ENCODE measurements at places on chromosomes 16 and 17.

- DNase-seq, result no peak
Observed at GRCh38 chr17:63760771-63761539, 12.4 kb downstream of the CCDC47 start.

DNA sequence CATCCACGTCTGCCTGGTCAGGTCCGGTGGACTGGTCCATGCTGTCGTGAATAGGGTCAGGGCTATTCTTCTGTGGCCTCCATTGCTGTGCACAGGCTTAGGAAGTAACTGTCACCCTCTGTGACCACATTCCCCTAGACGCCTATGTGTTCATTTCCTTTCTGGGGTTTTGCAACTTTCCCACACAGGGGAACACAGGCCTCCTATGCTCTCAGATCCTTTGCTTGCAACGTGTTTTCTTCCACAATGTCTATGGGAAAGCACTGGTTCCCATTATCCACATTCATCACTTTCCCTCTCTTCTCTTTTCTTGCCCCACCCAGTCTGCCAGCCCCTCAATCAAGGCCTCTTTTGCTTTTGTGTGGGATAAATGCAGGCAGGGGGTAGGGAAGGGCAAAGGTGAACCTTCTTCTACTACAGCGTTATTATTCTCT, 43.2 kb upstream of the DNAJA2 start:
- DNase-seq, result peak; percentile 49

- DNase-seq, result no peak
Observed at GRCh38 chr17:34393401-34393800, 30.4 kb upstream of the CCL1 start.

GRCh38 chr17:9937901-9938300, 32.8 kb upstream of the RCVRN start:
- DNase-seq, result no peak

DNA sequence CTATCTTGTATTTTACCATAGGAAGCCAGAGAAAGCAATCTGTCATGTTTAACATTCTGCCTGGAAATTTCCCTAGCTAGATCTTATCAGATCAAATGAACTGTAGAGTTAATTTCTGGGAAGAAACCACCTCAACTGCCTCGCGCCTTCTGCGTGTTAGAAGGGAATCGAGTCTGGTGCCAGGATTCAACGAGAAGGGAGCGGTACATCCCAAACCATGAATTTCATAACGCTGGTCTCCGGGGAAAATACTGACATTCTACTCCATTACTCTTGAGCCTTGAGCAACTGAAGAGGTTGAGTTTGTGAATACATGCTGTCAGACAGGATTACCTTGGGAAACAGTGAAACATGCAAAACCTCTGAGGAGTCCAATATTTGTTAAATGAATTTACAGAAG, 35.2 kb downstream of the MPHOSPH6 start:
- no peak for DNase-seq

- DNase-seq, result no peak
Observed at GRCh38 chr16:57893559-57894389, 77.2 kb downstream of the CNGB1 start.

DNA sequence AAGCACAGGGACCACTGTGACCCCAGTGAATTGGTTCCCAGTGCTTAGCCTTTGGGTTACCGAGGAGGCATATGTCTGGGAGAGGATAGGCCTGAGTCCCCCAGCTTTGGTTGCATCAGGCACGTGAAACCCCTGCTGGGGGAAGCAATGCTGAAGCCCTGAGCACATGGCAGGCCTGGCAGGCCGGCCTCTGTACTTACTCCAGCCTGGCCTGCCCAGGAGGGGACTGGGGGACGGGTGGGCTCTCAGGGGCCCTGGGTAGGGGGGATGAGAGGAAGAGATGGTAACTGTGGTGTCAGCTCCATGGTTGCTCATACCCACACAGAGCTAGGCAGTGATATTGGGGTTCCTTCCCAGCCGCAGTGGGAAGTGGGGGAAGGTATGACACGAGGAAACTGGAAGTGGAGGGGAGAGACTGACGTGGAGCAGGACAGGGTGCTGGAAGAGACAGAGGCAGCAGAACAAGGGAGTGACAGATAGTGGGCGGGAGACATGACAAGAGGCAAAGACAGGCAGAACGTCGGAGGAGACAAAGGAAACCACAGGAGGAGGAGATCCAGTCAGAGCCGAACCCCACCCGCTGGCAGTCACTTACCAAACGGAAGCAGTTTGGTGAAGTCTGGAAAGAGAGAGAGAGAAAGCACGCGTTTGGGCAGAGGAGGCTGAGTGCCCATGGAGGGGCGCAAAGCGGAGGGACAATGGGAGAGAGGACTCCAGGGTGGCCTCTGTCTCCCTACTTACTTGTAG, 9.1 kb downstream of the TMEM208 start:
- no peak for DNase-seq

- no peak for DNase-seq
Observed at GRCh38 chr17:28407130-28407973, 1.3 kb upstream of the SLC46A1 start.

GRCh38 chr17:21021208-21021803, 21.5 kb downstream of the USP22 start:
- DNase-seq, result no peak

DNA sequence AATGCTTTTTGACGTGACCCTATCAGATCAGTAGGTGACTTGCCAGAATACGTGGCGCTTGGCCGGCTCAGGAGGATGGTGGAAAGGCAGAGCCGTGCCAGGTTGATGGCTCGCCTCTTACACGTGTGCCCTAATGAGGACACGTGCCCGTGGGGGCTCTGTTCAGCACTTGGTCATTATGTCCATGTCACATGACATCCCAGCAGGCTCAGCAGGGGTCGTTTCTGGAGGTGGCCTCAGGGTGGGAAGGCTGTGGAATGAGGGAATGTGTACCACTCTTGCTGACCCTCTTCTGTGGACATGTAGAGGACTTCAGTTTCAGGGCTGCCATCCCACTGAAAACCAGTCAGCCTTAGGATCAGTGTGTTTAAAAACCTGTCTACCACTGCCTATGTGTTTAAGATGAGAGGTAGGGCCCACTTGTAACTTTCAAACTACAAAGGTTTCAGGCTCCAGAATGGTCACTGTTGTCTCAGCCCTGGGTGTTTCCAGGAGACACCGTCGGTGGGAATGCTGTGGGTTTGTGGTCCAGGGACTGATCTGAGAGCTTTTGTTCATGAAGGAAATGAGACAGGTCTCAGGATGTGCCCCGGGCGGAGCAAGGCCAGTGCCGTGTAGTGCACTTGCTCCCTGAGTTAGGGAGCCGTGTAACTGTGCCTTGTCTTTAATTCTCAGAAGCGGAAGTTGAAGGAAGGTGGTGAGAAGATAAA, 12.1 kb downstream of the UBN1 start:
- DNase-seq, result no peak

DNA sequence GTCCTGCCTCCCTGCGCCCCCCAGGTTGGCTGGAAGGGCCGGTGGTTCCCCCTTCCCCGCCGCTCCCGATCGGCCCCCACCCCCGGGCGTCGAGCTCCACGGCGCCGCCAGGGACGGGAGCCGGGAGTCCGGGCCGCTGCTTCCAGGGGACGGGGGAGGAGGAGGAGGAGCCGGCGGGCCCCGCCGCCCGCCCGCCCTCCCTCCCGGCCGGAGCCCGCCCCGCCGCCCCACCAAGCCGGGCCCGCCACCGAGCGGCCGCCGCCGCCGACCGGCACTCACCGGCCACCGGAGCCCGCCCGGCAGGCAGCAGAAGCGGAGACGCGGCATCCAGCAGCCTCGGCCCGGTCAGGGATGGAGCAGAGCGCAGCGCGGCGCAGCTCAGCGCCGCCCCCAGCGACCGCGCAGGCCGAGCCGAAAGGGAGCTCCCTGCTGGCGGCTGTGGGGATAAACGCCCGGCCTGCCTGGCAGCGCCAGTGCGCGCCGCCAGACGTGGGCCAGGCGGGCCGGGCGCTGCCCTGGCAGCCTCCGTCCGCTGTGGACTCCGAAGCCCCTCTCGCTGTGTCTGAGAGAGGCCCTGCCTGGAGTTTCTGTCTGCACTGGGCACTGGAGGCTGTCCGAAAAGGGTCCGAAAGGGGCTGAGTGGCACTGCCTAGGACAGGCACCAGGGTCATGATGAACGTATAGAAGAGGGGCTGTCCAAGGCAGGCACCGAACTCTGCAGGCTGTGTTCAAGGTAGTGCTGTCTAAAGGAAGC, at the start of gene MYO18A:
Gene MYO18A, minus strand, starts transcription at position 365 of the 754 bp plus-strand sequence. CDS start 13,458 bp downstream, outside the sequence.
- DNase-seq, result peak; percentile 87

GRCh38 chr17:66847704-66848103, 12.8 kb downstream of the CACNG5 start:
- no peak for DNase-seq

GRCh38 chr16:70523076-70523742, at the start of gene COG4:
COG4 (minus strand) TSS chr16:70523554; CDS start chr16:70523543, 11 bp downstream.
- peak; percentile 78 for DNase-seq

- DNase-seq, result no peak
Observed at GRCh38 chr16:71878911-71879310, 5.1 kb downstream of the ZNF821 start.

DNA sequence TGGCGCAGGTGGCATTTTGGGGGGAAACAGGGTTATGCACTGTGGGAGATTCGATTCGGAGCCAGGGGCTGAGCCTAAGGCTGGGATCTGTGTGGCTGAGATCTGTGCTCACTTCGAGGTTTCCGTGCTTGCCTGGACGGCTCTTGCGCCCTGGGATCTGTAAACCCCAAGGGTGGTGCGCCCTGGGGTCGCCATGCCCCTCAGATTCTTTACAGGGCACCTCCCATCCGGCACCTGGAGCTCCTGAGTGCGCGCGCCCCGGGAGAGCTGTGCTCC, 377 bp downstream of the SLC13A5 start:
- DNase-seq, result no peak

- no peak for DNase-seq
Observed at GRCh38 chr16:87918338-87918737, 18.0 kb downstream of the CA5A start.

- DNase-seq, result no peak
Observed at GRCh38 chr17:74070374-74070773, 133.1 kb upstream of the RPL38 start.

GRCh38 chr17:27904114-27904513, 10.9 kb upstream of the LYRM9 start:
- no peak for DNase-seq

GRCh38 chr17:2394775-2395201, 6.1 kb downstream of the MNT start:
- DNase-seq, result no peak

DNA sequence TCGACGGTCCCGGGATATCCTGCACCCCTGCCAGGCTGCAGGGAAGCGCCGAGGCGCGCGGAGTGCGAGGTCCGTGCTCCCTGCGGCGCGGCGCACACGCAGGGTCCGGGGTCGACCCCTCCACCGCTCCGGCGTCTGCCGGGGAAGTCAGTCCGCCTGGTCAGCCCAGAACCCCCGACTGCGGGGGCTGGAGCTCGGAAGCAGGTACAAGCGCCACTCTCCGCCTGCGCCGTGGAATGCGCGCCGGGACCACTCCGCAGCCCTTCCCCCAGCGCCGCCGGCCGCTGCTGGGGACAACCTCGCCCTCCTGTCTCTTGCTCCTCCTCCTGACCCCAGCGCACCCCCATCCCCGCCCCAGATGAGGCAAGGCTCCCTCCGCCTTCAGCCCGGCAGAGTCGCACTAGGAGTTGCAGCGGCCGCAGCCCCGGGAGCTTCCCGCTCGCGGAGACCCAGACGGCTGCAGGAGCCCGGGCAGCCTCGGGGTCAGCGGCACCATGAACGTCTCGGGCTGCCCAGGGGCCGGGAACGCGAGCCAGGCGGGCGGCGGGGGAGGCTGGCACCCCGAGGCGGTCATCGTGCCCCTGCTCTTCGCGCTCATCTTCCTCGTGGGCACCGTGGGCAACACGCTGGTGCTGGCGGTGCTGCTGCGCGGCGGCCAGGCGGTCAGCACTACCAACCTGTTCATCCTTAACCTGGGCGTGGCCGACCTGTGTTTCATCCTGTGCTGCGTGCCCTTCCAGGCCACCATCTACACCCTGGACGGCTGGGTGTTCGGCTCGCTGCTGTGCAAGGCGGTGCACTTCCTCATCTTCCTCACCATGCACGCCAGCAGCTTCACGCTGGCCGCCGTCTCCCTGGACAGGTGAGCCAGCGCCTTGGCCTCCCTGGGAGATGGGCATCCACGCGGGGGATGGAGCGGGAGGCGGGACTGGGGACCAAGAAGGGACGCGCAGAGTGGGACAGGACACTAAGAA, at the start of gene GALR2:
Gene GALR2, plus strand, starts transcription at position 392 of the 974 bp plus-strand sequence. Its CDS starts 103 bp downstream, at position 495.
- DNase-seq, result no peak

GRCh38 chr17:28926366-28926765, 23.5 kb upstream of the DHRS13 start:
- no peak for DNase-seq

DNA sequence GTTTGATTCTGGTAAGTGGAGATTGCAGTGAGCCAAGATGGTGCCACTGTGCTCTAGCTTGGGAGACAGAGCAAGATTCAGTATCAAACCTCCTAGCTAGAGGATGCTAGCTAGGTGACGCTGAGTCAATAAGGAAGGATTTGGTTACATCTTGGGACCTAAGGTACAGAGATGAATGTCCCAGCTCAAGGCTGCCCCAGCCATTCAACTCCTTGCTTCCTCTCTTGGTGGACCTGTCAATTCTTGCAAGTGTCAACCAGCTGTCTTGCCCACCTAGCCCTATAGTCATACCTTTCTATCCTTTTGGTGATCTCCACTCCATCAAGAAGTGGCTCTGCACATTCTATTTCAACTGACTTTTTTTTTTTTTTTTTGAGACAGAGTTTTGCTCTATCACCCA, 1.4 kb upstream of the MILR1 start:
- DNase-seq, result no peak

DNA sequence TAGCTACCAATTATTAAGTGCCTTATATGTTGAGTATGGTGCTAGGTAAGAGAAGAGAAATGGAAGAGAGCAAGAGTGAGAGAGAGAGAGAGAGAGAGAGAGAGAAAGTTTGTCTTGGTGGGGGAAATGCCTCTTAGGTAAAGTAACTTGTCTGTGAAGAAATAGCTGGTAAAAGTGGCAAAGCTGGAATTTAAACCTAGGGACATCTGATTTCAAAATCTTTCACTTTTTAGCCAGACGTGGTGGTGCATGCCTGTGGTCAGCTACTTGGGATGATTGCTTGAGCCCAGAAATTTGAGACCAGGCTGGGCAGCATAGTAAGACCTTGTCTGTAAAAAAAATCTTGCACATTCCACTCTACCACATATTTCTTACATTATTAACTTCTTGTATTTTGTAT, 23.0 kb upstream of the CDR2 start:
- DNase-seq, result no peak

DNA sequence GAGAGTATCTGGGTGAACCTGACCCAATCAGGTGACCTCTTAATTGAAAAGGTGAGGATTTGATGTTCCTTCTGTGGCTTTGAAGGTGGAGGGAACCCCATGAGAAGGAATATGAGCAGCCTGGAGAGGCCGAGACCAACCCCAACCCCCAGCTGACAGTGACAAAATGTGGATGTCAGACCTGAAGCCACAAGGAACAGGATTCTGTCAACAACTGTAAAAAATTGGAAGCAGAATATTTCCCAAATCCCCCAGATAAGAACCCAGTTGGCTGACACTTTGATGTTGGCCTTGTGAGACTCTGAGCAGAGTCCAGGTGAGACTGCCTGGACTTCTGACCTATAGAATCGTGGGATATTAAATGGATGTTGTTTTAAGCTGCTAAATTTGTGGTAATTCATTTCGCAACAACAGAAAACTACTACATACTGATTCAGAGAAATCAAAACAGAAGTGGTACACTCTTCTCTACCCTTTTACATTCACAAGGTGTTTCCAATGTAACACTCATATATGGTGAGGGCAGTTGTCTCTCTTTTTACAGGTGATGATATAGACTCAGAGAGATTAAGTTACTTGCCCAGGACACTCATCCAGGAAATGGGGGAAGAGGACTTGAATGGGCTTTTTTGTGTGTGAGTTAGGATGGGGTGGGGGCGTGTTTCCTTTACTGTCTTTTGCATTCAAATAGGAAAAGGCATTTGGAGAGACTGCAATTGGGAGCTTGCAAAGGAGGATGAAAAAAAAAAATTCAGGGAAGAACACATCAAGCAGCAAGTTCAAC, 29.8 kb upstream of the SALL1 start:
- DNase-seq, result no peak

GRCh38 chr16:53998024-53998810, 288.4 kb downstream of the IRX3 start:
- DNase-seq, result no peak

Data from GM18507 (cell line).